ENCODE measurements at places on chromosomes 3 and 15. TPM values are rescaled to one million over a fixed set of nuclear protein-coding genes. Genes with fewer than 3 reads are reported as not detected.

DNA sequence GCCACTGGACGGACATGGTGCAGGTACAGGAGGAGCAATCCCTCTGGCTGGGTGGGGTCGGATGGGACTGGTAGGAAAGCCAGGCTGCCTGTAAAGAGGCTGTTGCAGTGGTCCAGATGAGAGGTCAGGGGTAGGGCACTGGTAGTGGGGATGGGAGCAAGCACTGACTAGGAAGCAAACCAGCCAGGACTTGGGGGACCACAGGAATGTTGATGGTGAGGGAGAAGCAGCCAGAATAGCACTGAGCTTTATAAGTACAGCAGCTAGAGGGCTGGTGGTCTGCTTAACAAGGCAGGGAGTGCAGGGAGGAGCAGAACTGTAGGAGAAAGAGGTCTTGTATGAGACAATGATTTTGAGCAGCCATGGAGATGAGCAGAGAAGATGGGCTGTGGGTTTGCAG, 38.7 kb upstream of the PTPN23 start:
- no peak for DNase-seq
- no peaks in the 10 kb centered on the region for H3K36me3 ChIP-seq
- no peak overlapping the region for H3K27ac ChIP-seq

NR1I2 gene
- 78.0 TPM for total RNA-seq

C3orf22 gene
- not detected for total RNA-seq

SLC27A2 gene
- total RNA-seq, result 33.2 TPM

GRCh38 chr3:66031102-66031698, 7.5 kb downstream of the MAGI1 start:
- no peak overlapping the region for H3K27ac ChIP-seq
- H3K4me1 ChIP-seq, result no peaks in the 10 kb centered on the region
- H3K36me3 ChIP-seq, result no peaks in the 10 kb centered on the region
- H3K27me3 ChIP-seq, result no peaks in the 10 kb centered on the region
- no peak for DNase-seq

GRCh38 chr3:11452312-11452711, 180.1 kb downstream of the ATG7 start:
- H3K4me1 ChIP-seq, result peaks cover 5% of the 10 kb centered on the region
- no peaks in the 10 kb centered on the region for H3K36me3 ChIP-seq
- H3K27me3 ChIP-seq, result no peaks in the 10 kb centered on the region
- H3K4me3 ChIP-seq, result no peak overlapping the region
- no peak for DNase-seq

IQCH gene
- 2.2 TPM for total RNA-seq

DNA sequence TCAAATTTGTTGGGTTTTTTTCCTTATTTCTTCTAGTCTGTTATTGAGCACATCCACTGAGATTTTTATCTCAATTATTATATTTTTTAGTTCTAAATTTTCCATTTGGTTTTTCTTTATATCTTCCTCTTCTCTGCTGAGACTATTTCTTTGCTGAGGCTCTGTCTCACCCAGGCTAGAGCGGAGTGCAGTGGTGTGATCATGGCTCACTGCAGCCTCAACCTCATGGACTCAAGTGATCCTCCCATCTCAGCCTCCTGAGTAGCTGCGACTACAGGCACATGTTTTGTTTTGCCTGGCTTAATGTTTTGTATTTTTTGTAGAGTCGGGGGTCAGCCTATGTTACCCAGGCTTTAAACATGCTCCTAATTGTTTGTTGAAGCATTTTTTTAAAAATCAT, 10.2 kb downstream of the CTDSPL start:
- H3K4me1 ChIP-seq, result no peaks in the 10 kb centered on the region
- no peak overlapping the region for H3K27ac ChIP-seq
- H3K36me3 ChIP-seq, result no peaks in the 10 kb centered on the region
- H3K27me3 ChIP-seq, result no peaks in the 10 kb centered on the region
- no peak for DNase-seq

GRCh38 chr3:16441371-16441875, 72.1 kb downstream of the RFTN1 start:
- H3K27me3 ChIP-seq, result no peaks in the 10 kb centered on the region
- no peak for DNase-seq
- H3K4me3 ChIP-seq, result no peak overlapping the region

DNA sequence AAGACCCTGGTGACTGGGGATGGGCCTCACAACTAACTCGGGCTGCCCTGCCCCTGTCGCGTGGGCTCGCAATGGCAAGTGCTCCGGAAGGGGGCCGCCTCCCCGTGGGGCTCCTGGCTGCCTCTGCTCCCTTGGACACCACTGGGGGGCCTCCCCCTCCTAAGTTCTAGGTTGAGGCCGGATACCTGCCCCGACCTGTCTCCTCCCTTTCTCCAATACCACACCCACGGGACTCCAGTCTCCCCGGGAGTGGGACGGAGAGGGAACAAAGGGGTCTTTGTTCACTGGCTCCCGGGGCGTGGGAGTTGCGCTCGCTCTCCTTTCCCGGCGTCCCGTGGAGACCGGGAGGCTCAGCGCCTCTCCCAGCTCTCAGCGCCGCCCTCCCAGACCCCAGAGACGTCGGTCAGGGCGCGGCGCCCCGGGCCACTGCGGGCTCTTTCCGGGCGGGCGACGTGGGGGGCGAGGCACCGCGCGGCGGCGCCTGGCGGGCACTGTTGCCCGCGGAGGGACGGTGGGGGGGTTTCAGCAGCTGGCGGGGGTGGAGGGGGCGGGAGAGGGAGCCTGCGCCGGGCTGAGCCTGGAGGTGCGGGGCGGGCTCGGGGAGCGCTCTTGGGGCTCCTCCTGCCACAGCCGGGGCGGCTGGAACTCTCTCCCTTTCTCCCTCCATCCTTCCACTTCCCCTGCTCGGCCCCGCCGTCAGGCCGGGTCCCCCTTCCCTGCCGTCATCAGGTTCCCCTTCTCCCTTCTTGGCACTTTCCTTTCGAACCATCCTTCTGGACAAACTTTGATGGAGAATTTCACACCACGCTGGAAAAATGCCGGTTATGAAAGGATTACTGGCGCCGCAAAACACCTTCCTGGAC, at the start of gene KCNH8:
KCNH8 (plus strand) TSS at position 606 of the 863 bp plus-strand sequence; CDS start at position 816, 210 bp downstream.
- peak within 1 kb of the TSS; percentile 47 for H3K4me3 ChIP-seq
- peak; percentile 31 for DNase-seq
- no peaks in the 10 kb centered on the region for H3K36me3 ChIP-seq
- H3K27ac ChIP-seq, result peak within 1 kb of the TSS; percentile 78
- H3K4me1 ChIP-seq, result peaks cover 13% of the 10 kb centered on the region

GASK1A gene
- 0.75 TPM for total RNA-seq
